Muscle of arm (tissue), 14 donors: ENCODE measurements at places on chromosomes 13 and 19.

DNA sequence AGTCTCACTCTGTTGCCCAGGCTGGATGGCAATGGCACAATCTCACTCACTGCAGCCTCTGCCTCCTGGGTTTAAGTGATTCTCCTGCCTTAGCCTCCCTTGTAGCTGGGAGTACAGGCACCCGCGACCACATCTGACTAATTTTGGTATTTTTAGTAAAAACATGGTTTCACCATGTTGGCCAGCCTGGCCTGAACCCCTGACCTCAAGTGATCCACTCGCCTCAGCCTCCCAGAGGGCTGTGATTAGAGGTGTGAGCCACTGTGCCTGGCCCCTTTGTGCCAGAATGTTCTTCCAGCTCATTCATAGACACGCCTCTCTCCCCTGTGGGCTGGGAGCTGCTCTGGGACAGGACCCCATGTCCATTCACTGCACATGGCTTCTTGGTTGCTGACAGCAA is 9.1 kb downstream of the MYDGF start:
- no peak for DNase-seq

DNA sequence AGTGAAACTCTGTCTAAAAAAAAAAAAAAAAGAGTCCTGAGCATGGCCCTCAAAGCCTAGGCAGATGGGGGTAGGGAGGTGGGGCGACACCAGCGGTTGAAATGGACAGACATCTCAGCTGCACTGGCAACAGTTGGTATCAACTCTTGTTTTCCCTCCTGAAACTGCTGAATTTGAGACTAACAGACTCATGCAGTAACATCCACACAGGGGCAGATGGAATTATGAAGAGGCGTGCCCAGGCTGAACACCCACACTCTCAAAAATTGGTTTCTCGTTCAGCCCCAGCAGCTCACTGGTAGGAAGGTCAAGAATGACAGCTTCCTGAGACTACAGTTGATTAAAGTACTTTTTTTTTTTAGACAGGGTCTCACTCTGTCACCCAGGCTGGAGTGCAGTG is 24.1 kb downstream of the PBX4 start:
- no peak for DNase-seq

DNA sequence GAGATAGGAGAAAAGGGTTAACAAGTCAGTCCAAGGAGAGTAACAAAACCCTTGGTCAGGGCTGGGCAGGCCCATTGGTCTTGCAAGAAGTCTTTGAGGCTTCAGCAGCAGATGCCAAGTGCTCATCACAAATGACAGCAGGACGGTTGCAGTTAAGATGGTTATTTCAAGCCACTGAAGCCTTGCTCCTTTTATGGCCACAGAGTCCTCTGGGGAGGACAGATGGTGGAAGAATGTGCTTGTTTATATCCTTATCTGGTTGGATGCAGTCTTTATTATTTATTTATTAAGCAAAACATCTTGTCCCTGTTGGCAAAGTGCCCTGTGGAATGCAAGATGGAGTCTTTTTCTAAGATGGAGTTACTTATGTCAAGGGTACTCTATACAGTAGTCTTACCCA is 19.2 kb upstream of the ZNF331 start:
- DNase-seq = no peak

- DNase-seq = no peak
These were observed 170.9 kb downstream of the COL4A1 start for GRCh38 chr13:110135977-110136597.

- DNase-seq = no peak
These were observed 303.9 kb downstream of the FGF9 start for GRCh38 chr13:21974741-21975140.

DNA sequence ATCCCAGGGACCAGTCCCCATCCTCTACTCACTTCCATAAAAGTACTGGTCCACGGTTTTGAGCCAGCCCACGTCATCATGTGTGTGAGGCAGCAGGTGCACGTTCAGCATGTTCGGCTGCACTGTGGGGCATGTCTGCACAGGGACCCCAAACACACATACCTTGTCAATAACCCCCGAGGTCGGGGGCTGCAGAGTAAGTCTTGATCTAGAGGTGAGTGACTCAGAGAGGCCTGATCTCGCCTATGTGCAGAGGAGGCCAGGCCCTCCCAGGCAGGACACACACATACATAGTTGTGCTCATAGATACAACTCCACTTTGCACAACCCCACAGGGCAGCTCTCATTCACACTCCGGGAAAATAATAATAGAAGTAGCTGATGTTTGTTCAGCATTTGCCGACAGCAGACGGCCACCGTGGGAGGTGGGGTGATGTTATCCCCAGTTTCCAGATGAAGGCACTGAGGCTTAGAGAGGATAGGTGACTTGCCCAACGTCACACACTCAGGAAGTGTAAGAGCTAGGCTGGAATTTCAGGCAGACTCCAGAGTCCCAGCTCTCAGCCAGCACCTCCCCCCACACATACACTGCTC is 774 bp downstream of the MAN2B1 start:
- DNase-seq = no peak

DNA sequence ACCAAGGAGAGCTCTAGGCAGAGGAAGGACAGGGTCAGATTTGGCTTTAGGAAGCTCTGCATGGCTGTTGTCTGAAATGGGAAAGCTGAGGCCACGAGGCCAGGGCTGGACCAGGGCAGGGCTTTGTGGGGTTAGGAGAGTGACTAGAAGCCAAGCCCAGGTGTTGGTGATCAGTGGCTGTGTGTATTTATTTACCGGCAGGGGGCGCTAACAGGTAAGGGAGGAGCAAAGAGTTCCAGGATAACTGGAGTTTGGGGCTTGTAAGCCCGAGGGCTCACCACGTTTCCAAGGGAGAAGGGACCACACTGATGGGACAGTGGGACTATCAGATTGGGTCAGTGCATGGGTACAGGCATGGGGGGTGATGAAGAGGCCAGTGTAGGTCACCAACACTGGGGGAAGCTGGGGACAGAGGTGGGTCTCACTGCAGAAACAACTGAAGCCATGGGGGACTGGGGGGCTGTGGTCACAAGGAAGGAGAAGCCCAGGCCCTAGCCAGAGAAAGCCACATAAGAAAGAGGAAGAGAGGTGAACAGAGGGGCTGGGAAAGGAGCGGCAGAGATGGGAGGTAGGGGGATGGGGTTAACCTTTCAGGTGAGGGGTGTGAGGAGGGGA is 3.9 kb downstream of the TMEM147 start:
- peak; percentile 27 for DNase-seq
